ENCODE measurements at places on chromosomes 5 and 9.

- DNase-seq, result peak; percentile 39
These were observed 13.4 kb downstream of the ABLIM3 start for GRCh38 chr5:149154650-149155049.

- DNase-seq, result no peak
These were observed at the start of gene ANKDD1B for GRCh38 chr5:75611311-75612225. ANKDD1B (plus strand) TSS chr5:75611453; CDS start chr5:75611635, 182 bp downstream.

DNA sequence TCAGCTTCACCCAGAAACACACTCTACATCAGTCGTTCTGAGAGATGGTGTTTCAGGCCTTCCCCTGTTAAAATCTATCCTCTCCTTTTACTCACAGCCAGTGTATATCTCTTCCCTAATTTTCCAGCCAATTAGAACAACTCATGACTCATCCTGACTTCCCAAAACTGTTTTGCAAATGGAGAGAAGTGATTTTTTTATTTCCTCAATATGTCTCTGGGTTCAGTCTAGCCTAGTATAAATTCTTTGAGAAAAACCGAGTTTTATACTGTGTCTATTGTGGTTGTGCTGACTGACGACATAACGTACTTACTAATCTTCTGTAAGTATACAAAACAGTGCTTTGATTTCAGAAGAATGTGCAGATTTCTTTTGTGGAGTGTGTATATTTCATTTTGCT lies 28.4 kb upstream of the CAST start:
- no peak for DNase-seq

- no peak for DNase-seq
These were observed 249.8 kb downstream of the AUH start for GRCh38 chr9:91111876-91112275.

GRCh38 chr9:99134893-99135341 lies 30.0 kb downstream of the TGFBR1 start:
- no peak for DNase-seq

- no peak for DNase-seq
These were observed 76.4 kb downstream of the ACER2 start for GRCh38 chr9:19485193-19485592.
